GM23338 (cell line): ENCODE measurements at places on chromosomes 16 and 17. TPM values are rescaled to one million over a fixed set of nuclear protein-coding genes. Genes with fewer than 3 reads are reported as not detected.

Gene PRR15L
- total RNA-seq, result not detected in 2 replicates

Gene CYBA
- 228 and 275 TPM in 2 replicates for total RNA-seq

Gene CISD3
- 0.94 and 3.4 TPM in 2 replicates for total RNA-seq

- H3K4me1 ChIP-seq, result no peaks in the 10 kb centered on the region
- no peaks in the 10 kb centered on the region for H3K27me3 ChIP-seq
- DNase-seq, result no peak
- no peaks in the 10 kb centered on the region for H3K36me3 ChIP-seq
- H3K27ac ChIP-seq, result no peak overlapping the region
- no peak overlapping the region for H3K4me3 ChIP-seq
These were observed 39.5 kb upstream of the CIBAR2 start for GRCh38 chr16:85151603-85152413.

DNA sequence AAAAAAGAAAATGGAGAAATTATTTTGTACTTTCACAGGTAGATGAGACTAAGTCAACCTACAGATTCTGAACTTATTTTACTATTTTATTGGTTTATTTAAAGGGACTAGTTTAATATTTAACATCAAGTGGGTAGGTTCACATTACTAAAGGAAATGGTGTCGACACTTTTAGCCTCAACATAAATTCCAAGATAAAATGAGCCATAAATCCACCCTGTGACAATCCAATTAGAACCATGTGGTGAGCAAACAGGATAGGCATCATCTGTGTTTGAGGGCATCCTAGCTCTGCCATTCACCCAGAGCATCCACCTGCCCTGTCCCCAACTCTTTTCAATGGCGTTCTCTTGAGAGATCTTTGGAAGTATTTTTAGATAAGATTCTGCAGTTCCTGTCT is 92.8 kb upstream of the PMFBP1 start:
- no peak overlapping the region for H3K27ac ChIP-seq
- H3K27me3 ChIP-seq, result no peaks in the 10 kb centered on the region
- DNase-seq, result no peak
- H3K4me1 ChIP-seq, result peaks cover 5% of the 10 kb centered on the region; the same call in 1 of the 2 replicates
- no peaks in the 10 kb centered on the region for H3K36me3 ChIP-seq
- no peak overlapping the region for H3K4me3 ChIP-seq

DNA sequence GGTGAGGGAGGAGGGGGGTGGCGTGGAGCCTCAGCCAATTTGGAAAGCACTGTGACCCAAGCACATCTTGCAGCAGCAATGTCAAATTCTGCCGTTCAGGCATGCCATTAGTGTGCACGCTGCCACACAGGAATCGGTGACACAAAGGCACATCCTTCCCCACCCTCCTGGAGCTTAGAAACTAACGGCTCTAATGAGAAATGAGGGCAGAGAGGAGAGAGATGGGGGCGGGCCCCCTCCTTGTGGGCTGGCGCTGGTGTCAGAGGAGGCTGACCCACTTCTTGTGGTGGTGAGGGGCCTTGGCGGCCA is 94.8 kb downstream of the RTN4RL1 start:
- no peak overlapping the region for H3K27ac ChIP-seq
- no peaks in the 10 kb centered on the region for H3K27me3 ChIP-seq
- no peaks in the 10 kb centered on the region for H3K4me1 ChIP-seq
- no peaks in the 10 kb centered on the region for H3K36me3 ChIP-seq
- H3K4me3 ChIP-seq, result no peak overlapping the region
- no peak for DNase-seq
